ENCODE measurements at places on chromosomes 2 and 18.
A peak's percentile ranks its signal among the peaks of the same experiment; 100 is the strongest.

DNA sequence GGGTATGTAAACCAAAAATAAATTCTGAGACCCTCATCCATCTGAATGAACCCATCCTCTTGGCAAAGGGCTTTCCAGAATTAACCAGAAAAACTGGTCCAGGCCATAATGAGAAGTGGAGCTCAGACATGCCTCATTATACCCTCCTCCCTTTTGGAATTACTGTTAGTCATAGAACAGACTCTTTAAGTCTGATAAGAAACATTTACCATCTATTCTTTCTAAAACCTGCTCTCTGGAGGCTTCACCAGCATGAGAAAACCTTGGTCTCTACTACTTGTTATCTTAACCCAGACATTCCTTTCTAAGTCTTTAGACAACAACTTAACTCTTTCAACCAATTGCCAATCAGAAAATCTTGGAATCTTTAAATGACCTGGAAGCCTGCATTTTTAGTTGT, 82.8 kb downstream of the QPCT start:
- no peak for DNase-seq

GRCh38 chr18:57107140-57107832, 39.6 kb upstream of the BOD1L2 start:
- peak; percentile 17 for DNase-seq

GRCh38 chr2:134443814-134444480, 190.1 kb downstream of the MGAT5 start:
- DNase-seq, result no peak

DNA sequence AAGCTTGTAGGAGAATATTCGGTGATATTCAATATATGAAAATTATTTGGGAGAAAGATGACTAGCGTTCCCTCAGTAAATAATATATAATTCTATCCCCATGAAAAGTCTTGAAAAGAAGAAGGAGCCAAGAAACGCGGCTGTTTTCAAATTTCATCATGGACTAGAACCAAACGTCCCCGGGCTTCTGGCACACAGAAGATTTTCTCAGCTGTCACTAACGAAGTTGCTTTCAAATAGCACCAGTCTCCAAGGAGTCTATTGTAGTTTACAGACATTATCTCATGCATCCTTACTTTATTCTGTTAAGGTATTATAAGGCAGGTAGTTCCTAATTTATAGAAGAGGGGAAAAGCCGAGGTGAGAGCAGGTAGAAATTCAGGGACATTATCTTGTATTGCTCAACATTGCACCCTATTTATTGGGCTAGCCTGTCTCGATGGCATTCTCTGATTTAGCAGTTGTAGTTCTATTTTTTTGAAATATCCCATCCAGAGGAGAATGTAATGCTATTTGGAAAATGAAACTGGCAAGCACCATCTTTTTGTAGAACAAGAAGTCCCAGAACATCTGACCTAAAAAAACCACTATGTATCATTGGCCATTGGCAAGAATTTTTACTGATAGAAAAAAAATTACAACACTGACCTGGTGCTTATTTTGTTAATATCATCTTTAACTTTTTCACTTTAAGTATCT, 198.1 kb upstream of the RASGRP3 start:
- peak; percentile 28 for DNase-seq

DNA sequence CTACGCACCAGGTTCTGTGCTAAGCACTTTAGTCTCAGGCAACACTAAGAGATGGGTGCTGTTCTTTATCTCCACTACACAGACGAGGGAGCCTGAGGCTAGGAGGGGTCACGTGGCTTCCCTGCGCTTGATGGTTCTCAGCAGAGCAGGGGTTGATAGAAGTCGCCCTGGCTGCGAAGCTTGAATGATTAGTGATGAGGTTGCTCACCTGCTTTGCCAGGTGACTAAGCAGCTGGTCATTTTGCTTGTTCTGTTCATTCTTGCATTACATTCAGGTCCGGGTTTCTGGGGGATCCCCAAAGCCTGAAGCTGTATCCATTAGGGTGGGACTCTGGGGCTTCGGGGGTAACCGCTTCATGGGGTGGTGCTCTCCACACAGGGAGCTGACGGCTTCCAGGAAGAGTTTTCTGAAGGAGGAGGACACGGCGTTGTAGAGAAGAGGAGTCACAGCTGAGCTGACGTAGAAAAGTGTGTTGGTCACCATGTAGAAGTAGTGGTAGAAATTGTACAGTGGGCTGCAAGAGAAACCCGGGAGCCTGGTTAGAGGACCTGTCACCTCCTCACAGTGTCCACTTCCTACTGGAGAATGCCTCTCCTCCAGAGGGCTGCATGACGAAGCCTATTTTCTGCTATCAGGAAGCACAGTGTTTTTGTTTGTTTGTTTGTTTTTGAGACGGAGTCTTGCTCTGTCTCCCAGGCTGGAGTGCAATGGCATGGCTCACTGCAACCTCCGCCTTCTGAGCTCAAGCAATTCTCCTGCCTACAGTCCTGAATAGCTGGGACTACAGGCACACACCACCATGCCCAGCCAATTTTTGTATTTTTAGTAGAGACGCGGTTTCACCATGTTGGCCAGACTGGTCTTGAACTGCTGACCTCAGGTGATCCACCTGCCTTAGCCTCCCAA, 11.5 kb downstream of the NTSR2 start:
- DNase-seq, result no peak

GRCh38 chr2:195117011-195117410, 540.0 kb upstream of the SLC39A10 start:
- DNase-seq, result no peak

DNA sequence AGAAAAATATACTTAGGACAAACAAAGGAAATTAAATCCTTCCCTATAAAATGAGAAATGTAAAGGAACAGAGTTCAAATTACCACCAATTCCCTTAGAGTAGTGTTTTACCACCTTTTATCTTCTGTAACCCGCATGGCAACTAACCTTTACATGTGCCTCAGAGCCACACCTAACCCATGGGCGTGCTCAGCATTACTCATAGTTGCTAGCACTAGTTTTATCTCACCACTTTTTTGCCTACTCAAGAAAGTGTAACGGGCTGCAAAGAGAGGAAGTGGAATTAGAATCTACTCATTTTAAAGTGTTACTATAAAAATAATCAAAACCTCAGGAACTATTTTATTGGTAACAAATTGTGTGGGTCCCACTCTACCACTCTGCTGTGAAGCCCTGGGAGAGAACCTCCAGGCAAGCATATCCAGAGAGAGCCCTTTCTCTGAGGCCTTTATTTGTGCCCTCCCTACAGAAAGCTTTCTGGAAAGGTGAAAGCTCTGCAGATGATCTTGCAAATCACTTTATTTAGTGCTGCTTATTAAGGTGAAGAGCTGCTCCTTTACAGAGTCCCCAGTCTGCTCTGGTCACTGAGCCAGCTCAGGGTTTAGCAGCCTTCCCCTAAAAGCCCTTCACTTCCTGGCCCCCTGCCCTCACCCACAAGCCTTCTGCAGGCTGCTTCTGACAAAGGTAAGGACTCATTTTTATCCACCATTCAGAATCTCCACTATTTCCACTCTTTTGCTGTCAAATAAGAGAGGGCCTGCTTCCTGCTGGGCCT, 98.8 kb downstream of the TRABD2A start:
- DNase-seq, result no peak

DNA sequence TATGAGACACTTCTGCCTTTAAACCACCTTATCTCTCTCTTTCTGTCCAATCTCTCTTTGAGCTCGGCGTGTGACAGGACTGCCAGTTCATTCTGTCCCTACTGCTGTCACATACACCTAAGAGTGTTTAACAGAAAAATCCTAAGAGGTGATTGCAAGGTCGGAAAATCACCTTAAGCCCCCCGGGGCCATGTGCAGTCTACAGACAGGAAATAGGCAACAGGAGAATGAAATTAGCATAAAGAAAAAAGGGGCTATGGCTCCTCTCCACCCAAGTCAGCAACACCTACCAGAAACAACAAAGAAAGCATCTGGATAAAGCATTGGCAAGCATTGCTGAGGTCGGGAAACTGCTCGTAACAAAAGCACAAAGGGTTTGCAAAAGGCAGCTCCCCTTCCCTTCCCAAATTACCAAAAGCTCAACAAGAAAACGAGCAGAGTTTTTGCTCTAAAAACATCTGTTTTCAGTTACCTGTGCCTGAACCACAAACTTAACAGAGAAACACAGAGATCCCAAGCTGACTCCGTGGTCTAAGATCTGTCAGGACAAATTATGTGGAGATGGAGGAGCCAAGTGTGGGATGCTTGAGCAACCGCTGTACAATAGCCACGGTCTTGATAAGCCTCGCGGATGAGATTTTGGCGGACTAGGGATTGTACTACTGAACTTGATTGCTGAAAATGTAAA, 30.4 kb downstream of the ANKRD44 start:
- peak; percentile 83 for DNase-seq

DNA sequence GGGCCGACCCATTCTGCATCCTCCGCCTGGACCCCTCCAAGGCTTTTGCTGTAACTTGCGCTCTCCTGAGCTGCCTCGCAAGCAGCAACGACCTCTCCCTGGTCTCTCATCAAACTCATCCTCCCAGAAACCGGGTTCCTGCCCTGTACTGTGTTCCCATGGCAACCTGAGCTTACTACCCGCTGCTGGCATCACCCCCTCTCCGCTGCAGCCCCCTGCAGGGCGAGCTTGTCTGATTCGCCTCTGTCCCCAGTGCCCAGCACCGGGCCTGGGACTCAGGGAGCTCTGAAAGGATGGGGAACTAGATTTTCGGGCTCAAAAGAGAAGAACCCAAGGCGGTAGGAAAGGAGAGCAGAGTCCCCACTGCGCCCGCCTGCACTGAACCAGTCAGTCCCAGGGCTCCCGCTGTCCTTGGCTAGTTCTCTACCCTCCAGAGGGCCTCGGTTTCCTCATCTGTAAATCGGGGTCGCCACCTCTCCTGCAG, 463 bp downstream of the HS1BP3 start:
- peak; percentile 54 for DNase-seq

DNA sequence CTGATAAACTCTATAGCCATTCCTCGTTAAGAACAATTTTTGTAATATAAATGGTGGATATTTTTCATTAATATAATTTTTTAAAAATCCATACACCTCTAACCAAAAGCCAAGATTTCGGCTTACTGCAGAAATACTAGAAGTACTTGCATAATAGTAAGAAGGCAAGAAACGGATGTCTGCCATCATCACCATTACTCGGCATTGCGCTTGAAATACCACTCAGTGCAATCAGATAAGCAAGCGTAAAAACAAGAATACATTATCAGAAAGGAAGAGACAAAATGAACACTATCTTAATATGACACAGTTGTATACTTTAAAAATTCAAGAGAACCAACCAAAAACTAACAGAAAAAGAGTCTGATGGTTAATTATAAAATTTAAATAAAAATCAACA, 15.2 kb upstream of the BOLA3 start:
- DNase-seq, result no peak

DNA sequence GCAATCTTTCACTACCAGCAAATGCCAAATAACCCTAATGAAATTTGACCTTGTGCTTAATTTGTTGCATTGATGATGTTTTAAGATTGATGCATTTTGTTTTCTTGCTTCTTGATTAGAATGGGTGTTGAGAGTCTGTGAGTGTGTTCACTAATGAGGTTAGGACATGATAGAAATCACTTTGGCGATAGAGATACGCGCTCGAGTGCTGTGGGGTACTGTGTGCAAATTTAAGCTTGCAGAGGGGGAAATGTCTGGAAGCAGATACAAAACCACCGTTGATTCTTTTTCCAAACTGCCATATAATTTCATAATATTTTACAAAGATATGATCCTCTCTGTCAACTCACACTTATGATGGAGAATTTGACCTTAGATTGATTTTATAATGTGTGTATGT, 200.9 kb downstream of the PIEZO2 start:
- no peak for DNase-seq

DNA sequence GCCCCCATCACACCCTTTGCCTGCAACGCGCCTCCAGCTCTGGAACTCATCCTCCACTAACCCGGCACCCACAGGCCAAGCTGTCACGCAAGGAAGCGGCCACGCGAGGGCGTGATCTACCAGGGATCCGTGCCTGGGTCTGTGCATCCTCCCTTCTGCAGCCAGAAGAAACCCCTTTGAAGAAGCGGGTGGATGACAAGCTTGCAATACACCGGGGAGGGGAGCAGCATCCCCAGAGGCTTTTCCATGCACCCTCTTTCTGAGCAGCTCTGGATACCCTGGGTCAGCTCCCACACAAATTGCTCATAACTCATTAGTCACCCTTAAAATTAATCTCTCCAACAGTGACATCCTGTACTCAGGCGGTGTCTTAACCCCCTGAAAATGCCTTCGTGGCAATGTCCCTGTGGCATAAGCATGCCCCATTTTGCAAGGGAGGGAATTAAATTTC, 47.6 kb downstream of the PDCL3 start:
- peak; percentile 57 for DNase-seq

DNA sequence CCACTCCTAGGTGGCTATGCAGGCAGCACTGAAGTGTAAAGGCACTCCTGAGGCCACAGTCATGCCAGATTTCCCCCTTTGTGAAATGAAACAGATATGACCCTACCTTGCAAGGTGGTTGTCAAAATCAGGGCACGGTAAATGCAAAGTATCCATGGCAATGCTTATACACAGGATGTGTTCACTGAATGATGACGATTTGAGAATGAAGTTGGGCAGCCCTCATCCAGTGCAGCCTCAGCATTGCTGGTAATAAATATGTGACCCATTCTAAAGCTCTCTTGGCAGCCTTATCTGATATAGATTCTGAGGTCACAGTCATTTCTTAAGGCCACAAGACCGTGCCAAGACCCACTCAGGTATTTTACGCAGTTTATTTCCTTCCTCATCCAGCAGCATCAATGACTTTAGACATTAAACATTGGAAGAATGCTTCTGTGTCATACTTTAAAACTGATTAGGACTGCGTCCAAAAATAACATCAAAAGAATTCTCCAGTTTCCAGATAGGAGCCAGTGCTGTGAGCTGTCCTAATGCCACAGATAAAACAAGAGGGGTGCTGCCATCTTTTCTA, 125.5 kb upstream of the SERTAD2 start:
- DNase-seq, result peak; percentile 84

GRCh38 chr18:12726774-12727550, 24.1 kb downstream of the PSMG2 start:
- DNase-seq, result peak; percentile 77

DNA sequence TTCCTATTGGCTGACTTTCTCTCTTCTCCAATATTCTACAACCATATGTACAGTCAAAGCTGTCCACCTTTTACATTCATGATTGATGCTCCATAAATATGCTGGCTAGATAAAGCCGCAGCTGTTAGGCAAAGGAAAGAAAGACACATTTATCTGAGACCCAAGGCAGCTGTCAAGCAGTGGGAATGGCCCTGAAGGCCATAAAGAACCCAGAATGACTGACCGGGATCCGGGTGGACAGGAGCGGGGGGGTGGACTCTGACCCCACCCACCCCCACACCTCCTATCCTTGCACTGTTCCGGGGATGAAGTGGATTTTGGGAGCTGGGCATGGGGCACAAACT, 116.4 kb downstream of the RTP5 start:
- DNase-seq, result no peak

DNA sequence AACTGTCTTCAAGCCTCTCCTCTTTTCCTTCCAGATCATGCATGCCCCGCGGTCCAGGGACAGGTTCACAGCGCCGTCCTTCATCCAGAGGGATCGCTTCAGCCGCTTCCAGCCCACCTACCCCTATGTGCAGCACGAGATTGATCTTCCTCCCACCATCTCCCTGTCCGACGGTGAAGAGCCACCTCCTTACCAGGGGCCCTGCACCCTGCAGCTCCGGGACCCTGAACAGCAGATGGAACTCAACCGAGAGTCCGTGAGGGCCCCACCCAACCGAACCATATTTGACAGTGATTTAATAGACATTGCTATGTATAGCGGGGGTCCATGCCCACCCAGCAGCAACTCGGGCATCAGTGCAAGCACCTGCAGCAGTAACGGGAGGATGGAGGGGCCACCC, 81.3 kb downstream of the FAM210A start:
- no peak for DNase-seq
